ENCODE measurements at places on chromosomes 16 and 17.

DNA sequence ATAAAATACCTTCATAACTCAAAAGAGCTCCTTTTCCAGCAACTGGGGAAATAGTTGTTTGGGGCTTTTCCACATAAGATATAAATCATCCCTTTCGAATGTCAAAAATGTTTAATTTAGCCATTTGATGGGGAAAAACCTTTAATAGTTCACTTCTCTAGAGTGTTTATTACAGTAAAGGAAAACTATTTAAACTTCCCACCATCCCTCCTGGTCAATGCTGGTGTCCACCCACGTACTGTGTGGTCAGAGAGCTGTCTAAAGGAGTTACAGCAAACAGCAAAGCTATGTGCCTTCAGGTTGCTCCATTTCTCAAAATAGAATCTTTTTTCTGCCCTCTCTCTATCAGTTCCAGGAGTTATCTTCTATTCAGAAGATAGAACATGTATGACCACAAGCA, 33.5 kb downstream of the KANSL1 start:
- DNase-seq = no peak

DNA sequence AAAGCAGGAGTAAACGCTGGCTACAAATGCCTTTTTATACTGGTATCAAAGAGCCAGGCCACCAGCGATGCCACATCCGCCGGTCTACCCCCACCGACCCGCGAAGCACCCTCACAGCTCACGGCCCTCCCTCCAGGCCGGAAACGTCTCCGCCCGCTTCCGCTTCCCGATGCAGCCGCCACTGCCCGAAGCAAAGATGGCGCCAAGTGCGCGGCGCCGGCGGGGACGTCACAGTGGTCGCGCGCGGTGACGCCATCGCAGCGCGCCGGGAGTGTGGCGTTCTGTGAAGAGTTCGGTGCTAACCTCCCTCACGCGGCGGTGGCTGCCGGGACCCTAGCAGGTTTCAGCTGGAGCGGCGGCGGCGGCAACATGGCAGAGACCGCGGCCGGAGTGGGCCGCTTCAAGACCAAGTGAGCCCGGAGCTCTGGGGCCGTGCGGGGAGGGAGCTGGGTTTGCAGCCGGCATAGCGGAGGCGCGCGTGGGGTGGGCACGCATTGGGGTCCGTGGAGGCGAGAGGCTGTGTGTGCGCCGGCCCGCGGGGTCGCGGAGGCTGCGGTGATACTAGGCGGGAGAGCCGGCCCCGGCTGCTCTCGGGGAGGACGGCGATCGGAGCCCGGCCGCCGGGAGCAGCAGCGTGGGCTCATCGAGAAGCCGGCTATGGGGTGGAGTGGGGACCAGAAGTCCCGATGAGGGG, at the start of gene TBL3:
Gene TBL3, plus strand, starts transcription at position 258 of the 694 bp plus-strand sequence. Its CDS starts 112 bp downstream, at position 370.
- DNase-seq = no peak

GRCh38 chr17:76504117-76504516, 2.9 kb upstream of the RHBDF2 start:
- DNase-seq = no peak

DNA sequence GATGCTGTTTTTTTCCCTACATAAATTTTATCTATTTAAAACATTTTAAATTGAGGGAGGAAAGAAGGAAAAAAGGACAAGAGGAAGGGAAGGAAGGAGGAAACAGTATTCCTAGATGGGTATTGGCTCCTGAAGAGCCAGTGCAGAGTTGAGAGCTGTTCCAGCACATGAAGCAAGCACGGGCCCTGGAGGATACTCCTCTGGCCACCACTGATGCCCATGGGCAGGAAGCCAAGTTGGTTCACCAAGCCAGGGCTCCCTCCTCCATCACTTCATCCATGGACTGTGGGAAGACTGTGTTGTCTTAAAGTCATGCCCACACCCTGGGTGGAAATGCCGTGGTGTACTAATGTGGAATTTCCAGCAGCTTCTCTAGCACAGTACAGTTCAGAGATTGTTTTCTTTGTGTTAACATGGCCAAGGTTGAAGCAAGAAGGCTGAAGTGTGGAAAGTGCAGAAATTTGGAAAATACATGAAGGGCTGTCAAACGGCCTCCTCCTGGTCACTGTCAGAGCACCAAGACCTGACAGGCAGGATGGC, 23.9 kb upstream of the NOS2 start:
- DNase-seq = no peak

DNA sequence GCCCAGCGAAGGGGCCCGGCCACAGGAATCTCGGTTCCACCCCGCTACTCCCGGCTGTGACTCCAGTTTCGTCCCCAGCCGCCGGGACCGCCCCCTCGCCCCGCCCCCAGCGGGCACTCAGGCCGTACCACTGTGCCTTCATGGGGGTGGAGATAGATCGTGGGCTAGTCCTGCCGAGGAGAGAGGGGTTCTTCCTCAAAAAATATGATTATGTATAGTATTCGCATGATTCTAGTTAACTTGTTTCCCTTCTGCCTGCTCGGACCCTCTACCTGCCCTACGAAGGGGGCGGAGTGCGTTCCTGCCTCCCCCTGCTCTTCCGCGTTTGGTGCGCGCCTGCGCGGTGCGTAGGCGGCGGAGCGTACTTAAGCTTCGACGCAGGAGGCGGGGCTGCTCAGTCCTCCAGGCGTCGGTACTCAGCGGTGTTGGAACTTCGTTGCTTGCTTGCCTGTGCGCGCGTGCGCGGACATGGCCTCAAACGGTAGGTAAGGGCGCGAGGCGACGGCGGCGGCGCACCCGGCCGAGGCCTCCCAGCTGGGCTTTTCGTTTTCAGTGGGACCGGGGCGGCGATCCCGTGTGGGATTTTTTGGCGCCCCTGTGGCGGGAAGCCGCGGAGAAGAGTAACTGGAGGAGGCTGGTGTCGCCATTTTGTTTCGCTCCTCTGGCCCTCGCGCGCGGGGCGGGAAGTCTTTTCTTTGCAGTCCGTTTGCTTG, at the start of gene FUS:
Gene FUS, plus strand, starts transcription at position 393 of the 713 bp plus-strand sequence. Its CDS starts 76 bp downstream, at position 469.
- peak; percentile 94 for DNase-seq

DNA sequence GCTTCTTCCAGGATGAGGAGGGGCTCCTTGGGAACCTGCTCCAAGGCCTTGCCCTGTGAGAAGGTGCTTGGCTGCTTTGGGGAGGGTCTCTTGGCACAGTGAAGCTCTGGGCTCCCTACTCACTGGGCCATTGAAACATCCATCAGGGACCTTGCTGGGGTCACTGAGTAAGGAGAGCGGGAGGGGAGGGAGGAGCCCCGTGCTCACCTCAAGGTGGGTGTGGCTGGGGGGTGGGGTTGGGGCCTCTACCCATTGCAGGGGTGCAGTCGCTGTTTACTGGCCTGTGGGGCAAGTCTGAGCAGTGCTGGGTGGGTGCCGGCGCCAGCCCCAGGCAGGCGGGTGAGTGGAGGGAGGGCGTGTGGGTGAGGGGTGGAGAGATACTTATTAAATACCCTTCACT, 9.9 kb downstream of the TNS4 start:
- DNase-seq = no peak

GRCh38 chr16:77414752-77415231, 20.0 kb downstream of the ADAMTS18 start:
- DNase-seq = no peak

- no peak for DNase-seq
Measured at GRCh38 chr16:3601614-3602319, 9.6 kb downstream of the SLX4 start.

- DNase-seq = no peak
Measured at GRCh38 chr16:21590796-21591195, 8.6 kb upstream of the METTL9 start.

DNA sequence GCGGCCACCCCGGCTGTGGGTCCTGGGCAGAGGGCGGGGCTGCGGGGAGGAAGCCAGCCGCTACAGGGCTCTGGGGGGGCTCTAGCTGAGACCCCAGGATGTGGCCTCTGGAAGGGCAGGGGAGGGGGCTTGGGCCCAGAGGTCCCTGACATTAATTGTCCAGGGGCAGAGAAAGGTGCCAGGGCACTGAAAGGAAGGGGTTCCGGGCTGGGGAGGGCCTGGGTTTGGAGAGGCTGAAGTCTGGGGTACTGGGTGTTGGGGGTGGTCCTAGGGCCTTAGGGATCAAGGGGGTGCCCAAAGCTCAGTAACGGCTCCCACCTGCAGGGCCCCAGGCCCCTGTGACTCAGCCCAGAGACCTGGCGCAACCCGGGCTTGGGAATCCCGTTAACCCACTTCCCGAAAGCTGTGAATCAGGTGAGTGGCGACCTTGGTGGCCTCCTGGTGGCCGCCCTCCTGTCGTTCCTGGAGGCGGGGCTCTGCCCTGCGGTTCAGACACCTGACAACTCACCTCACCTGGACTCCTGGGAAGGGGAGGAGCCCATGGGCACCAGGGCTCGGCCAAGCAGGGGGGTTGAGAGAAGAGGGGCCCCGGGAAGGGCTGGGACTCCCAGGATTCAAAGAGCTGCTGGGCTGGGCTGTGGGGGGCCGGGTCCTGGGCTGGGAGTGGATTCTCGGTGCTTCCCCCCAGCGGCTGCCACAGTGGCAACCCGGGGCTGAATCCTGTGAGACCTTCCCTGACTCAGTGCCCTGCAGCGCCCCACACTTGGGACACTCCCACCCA, 465 bp upstream of the PRSS22 start:
- no peak for DNase-seq

DNA sequence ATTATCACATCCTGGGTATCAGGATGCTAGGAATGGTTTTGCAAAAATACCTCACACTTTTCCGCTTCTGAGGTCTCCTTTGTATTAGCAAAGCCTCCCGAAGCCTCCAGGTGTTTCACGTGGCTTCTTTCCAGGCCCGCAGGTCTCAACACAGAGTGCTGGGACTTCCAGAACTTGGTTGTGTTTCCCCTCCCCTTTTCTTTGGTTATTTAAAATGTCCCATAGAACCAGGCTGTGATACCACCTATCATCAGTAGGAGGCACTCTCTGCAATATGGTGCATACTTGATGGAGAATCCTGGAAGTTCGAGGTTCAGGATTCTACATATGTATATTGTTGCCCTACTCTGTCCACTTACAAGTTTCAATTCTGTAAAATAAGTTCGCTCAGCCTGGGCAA, 28.8 kb downstream of the ATP2C2 start:
- no peak for DNase-seq

DNA sequence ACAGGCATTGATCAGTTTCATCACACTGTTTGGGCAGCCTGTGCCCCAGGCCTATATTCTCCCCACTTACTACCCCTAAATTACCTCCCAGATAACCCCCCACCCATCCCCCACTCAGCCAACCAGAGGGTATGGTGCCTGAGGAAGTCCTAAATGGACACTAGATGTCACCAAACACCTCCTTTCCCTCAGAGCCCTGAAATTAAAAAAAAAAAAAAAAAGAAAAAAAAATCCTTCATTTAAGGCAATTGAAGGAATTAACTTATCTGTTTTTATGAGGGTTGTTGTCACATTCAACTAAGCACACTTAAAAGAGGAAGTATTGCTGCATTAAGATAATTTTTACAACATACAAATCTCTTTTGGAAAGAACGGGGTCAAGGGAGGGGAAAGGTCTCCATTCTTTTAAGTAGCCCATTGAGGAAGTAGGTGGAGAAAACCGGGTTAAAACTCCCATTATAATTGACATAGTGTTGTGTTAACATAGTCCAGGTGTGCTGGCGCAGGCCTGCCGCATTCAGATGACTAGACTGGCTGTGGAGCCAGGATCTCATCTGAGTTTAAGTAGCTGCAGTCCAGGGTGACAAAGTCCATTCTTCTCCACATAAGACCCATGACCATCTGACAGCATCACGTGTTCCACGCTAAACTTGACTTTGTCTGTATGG, 46.3 kb downstream of the SNX11 start:
- DNase-seq = no peak

- DNase-seq = no peak
Measured at GRCh38 chr17:9684955-9685621, 39.8 kb downstream of the USP43 start.

GRCh38 chr16:84941921-84942320, 69.4 kb downstream of the ZDHHC7 start:
- no peak for DNase-seq

DNA sequence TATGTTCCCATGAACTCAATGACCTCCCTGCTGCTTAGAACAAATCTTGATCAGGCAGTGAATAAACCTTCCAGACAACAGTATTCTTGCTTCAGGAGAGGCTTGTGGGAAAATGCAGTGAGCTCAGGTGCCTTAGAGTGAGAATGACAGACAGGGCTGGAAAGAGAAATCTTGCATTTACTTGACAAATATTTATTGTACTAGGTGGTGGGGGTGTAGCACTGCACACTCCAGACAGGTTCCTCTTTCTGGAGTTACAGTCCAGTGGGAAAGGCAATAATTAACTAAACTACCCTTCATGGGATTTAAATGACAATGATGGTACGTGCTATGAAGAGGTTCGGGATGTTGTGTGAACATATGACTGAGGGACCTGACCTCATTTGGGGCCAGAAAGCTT, 182.9 kb downstream of the SHISA9 start:
- no peak for DNase-seq

GRCh38 chr17:58007781-58008706, 998 bp upstream of the SRSF1 start:
- no peak for DNase-seq

GRCh38 chr17:7816926-7817642, 16.9 kb upstream of the KDM6B start:
- no peak for DNase-seq

GRCh38 chr16:5993356-5993755, 895.8 kb upstream of the EEF2KMT start:
- no peak for DNase-seq

GRCh38 chr17:56936697-56937322, 23.0 kb upstream of the TRIM25 start:
- no peak for DNase-seq

- DNase-seq = no peak
Measured at GRCh38 chr16:27761816-27762215, 211.9 kb downstream of the KATNIP start.

GRCh38 chr17:58224315-58224714, 5.3 kb upstream of the MKS1 start:
- no peak for DNase-seq

DNA sequence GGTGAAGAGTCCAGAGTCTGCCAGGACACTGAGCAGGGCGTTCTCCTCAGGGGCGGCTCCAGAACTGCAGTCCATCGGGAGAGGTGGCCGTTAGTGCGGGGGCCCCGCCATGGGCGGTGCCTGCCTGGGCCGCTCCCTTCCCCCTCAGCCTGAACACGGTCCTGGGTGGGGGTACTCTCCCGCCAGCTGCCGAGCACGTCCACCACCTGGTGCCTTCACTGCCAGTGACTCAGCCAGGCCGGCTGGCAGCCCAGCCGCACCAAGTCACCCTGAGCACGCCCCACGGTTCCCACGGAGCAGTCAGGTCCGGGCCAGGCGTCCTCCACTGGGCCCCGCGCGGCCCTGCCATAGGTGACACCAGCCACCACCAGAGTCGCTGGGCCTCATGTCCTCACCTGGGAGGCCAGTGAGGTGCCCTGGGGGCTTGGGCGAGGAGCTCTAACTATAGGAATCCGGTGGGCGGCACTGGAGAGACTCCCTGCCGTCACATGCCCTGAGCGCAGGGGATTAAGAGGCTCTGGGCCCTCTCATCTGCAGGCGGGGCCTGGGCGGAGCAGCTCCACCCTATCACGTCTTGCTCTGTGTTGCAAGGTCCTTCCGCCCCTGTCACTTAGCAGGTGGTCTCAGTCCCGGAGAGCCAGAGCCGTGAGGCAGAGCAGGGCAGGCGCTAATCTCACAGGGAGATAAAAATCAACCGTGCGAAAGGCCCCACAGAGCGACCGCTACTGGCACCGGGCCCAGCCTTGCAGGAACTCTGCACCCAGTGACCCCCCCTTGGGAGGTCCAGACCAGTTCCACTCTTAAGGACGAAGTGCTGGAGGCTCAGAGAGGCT, 14.3 kb downstream of the PIEZO1 start:
- no peak for DNase-seq

- no peak for DNase-seq
Measured at GRCh38 chr16:726188-726437, 130 bp downstream of the CCDC78 start.

Measured in vagina (tissue), 2 donors.